ENCODE measurements at places on chromosomes 5 and 9.

DNA sequence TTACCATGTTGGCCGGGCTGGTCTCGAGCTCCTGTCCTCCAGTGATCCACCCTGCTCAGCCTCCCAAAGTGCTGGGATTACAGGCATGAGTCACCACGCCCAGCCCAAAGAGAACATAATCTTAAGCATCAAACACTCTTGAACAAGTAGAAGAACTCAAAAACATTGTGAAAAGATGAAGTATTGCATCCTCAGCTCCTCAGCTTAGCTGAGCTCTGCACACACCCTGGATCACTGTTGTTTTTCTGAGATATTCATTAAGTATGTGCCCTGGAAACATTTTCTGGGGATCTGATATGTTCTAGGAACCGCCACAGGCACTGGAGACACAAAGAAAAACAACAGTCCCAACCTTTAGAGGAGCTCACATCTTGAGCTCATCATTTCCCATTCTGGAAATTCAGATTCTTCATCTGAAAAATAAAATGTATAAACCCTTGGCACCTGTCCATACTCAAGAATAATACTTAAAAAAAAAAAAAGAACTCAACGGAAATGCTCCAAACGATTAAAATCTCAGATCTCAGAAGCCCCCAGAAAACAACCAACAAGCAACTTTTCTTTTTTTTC lies 62.2 kb upstream of the ZNF462 start:
- DNase-seq = no peak

DNA sequence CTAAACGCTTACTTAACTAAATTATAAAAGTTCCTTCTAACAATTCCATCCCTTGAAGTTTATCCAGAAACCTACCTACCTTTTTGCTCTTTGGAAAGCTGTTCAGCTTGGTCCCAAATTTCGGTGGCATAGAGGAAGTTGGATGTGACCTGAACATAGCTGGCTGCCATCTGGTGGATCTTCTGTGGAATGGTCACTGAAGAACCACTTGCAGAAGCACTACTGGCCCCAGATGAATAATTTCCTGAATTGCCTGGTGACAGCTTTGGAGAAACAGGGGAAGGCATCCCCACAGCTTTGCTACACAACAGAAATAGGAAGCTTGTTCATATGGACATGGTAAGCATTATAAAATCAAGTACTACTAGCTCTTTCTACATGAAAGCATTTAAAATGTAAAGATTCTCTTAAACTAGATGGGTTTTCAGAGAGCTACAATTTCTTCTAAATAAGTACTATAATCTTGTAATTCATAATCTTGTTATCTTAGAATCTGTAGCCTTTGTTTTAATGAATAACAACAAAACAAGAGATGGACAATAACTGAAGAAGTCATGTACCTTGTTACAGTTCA lies 9.9 kb downstream of the LEAP2 start:
- peak; percentile 6 for DNase-seq

GRCh38 chr5:148791334-148791667 lies 35.1 kb upstream of the ADRB2 start:
- no peak for DNase-seq

GRCh38 chr5:131245312-131245711 lies 18.5 kb upstream of the CDC42SE2 start:
- no peak for DNase-seq

- DNase-seq = no peak
These were observed 69.6 kb upstream of the FSTL4 start for GRCh38 chr5:133681896-133682295.

- DNase-seq = no peak
These were observed 59.2 kb downstream of the ARHGEF37 start for GRCh38 chr5:149640350-149640999.

- DNase-seq = no peak
These were observed 78.4 kb downstream of the FANCC start for GRCh38 chr9:95239071-95239470.

Data from activated CD4-positive, alpha-beta T cell treated with anti-CD3 and anti-CD28 coated beads for 4 hours (primary cell).